Left ventricle myocardium superior (tissue), 1 donor: ENCODE measurements at places on chromosomes 6 and 20.

GRCh38 chr20:3563133-3563532, 92.3 kb downstream of the ATRN start:
- DNase-seq: no peak

- DNase-seq: no peak
Measured at GRCh38 chr20:44392776-44393607, 37.5 kb downstream of the HNF4A start.

DNA sequence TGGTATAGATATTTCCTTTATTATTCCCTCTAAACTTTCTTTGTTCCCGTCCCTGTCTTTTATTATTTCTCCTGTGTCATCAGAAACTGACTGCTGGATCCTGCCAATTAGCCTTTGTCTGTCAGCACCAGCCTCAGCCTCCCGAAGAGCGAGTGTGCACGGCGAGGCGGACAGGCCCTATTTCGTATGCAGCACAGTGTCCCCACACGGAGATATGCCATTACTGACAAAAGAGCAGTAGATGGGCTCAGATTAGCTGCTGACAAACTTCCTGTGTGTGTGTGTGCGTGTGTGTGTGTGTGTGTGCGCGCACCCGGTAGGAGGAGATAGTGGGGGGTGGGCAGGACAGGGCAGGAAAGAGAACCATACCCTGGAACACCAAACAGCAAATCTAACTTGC, 99.5 kb upstream of the ZFP64 start:
- DNase-seq: no peak

- no peak for DNase-seq
Measured at GRCh38 chr6:168153553-168153952, 74.5 kb upstream of the FRMD1 start.
